ENCODE measurements at places on chromosomes 6 and 20.

DNA sequence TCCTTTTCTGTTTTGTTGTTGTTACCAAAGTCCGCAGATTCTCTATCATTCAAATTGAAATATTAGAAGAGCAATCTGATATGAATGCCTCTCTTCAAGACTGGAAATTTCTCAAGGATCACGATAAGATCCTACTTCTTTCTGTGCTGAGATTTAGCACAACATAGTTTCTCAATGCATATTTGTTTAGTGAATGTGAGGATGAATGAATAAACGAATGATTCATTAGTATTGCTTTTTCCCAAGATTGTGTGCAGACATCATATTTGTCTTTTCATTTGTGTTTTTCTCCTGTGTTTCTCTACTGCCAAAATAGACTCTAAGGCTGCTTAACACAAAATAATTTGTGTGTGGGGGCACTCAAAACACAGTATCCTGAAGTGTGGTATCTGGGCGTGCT, 862.7 kb upstream of the MAP3K7 start:
- no peak for DNase-seq

DNA sequence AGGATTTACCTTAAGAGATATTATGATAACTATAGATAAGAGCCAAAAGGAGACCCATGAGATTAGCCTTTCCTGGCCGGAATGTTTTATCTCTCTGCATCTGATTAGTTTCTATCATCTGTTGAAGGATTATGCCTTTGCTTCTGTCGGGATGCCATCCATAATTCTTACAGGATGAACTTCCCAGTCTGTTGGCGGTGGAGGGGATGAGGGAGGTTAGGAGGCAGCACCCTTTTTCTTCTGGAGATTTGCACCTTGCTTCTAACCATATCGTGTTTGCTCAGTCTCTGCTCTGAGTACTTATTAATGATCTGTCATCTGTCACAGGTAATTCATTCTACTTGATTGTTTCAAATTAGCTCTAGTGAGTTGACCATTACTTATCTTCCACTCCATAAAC, 292.1 kb downstream of the KHDC1L start:
- no peak for DNase-seq

GRCh38 chr6:12751694-12752325, 35.2 kb downstream of the PHACTR1 start:
- no peak for DNase-seq

GRCh38 chr6:37116326-37116725, 53.6 kb upstream of the PIM1 start:
- DNase-seq: no peak

- DNase-seq: no peak
Observed at GRCh38 chr6:129709196-129709768, 695 bp downstream of the ARHGAP18 start.

- no peak for DNase-seq
Observed at GRCh38 chr6:113564371-113565171, 292.6 kb upstream of the MARCKS start.

DNA sequence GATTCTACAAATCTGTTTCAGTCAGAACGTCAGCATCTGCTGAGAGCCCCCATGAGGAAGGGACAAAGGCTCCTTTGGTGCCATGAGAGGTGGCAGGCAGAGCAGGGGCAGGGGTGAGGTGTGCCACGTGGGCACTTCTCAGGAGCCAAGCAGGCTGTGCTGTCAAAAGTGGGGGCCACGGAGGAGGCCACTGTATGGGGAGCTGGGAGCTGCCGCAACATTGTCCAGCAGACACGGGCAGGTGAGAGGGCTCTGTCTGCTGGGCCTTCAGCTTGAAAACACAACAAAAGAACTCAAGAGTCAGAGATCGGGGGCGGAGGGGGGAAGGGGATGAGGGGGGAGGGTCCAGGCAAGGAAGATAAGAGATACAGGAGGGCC, 21.6 kb upstream of the FOXP4 start:
- DNase-seq: no peak

GRCh38 chr6:47061309-47062300, 19.5 kb upstream of the ADGRF1 start:
- DNase-seq: no peak

Measured in NCI-H1048 (cell line).